Iris pigment epithelial cell (primary cell): ENCODE measurements at places on chromosomes 3 and 15.

DNA sequence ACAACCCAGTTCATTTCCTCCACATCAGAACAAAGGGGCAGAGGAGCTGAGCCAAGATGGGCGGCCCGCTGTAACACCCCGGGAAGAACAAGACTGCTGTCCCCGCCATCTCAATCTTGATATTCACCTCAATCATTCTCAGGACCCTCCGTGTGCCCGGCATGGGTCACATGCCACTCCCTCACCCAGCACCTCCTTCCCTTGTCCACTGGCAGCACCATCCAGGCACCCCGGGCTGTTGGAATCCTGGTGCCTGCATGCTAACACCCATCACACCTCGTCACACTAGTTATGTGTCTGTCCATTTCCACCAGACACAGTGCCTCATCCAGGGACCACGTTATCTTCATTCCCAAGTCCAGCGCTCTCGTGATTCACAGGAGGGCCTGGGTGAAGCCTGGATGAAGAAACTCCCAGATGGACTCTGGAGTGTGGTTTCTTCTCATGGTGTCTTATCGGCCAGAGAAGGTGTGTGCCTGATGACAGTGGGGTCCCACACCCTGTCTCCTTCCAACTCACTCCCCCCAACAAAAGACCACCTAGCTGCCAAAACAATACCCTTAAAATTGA is 16.7 kb downstream of the MEGF11 start:
- DNase-seq, result no peak

DNA sequence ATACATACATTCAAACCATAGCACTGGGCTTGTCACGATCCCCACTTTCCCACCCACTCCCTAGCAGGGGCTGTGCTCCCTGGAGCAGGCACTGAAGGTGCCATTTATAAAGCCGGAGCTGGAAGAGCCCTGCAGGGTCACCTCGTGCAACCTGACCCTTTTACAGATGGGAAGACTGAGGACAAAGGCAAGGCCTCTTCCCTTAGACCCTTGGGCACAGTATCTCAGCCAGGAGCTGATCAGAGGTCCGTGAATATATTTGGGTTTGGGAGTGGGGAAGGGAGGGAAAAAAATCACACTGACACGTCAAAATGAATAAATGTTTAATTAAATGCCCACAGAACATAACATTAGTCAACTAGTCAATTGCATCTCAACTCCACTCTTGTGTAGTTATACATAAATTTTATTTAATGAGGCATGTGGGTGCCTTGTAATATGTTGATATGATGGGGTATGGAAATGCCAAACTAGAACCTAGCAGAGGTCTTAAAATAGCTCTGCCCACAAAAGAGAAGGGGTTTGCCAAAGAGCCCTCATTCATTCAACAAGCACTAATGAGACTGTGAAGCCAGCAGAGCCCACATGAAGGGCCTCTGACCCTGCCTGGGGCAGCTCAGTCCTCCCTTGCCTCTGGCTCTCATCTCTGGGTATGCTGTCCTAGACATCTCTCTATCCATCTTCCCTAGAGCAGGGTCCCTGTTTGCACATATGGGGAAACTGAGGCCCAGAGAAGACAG is 119.4 kb downstream of the NUP210 start:
- DNase-seq, result no peak

DNA sequence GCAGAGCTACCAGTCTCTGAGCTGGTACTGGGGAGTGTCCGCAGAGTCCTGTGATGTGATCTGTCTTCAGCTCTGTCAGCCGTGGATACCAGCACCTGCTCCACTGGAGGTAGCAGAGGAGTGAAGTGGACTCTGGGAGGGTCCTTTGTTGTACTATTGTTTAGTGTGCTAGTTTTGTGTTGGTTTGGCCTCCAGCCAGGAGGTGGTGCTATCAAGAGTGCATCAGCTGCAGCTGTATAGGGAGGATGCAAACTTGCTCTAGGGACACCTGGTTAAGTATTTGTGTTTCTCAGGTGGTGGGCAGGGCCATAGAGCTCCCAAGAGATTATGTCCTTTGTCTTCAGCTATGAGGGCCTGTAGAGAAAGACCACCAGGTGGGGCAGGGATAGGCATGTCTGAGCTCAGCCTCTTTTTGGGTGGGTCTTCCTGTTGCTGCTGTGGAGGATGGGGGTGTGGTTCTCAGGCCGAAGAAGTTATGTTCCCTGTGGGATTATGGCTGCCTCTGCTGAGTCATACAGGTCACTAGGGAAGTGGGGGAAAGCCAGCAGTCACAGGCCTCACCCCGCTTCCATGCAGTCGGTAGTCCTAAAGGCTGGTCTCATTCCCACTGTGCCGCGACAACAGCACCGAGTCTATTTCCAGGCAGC is 443.2 kb upstream of the TBL1XR1 start:
- no peak for DNase-seq

GRCh38 chr15:65101411-65101890 is 13.5 kb downstream of the UBAP1L start:
- peak; percentile 58 for DNase-seq

- no peak for DNase-seq
Observed at GRCh38 chr15:67900621-67901147, 60.8 kb upstream of the RNU6-1 start.

DNA sequence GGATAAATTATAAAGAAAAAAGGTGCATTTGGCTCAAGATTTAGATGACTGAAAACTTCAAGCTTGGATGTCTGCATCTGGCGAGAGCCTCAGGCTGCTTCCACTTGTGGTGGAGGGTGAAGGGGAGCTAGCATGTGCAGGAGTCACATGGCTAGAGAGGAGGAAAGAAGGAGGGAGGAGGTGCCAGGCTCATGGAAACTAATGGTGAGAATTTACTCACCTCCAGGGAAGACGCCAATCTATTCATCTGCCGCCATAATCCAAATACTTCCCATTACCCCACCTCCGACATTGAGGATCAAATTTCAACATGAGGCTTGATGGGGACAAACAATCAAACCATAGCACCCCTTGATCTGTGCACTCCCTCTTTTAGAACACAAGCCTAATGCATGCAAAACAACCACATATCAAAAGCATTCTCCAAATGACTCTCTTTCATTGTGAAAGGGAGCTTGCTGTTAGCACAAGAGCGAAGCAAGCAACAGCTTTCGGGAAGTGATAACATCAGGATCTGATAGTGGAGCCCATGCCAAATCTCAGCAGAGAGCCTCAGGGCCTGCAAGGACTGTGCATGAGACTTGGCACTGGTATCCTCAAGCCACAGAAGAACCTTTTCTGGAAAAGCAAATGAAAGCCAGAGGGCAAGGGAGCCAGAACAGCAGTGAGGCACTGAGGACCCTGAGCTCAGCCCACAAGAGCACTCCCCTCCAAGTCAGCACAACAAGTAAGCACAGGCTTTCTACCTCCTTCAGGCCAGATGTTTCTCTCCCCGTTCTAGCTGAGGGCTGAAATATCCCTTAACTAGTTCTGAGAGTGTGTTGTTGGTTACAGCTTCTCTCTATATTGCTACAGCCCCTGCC is 50.2 kb upstream of the THBS1 start:
- peak; percentile 31 for DNase-seq

DNA sequence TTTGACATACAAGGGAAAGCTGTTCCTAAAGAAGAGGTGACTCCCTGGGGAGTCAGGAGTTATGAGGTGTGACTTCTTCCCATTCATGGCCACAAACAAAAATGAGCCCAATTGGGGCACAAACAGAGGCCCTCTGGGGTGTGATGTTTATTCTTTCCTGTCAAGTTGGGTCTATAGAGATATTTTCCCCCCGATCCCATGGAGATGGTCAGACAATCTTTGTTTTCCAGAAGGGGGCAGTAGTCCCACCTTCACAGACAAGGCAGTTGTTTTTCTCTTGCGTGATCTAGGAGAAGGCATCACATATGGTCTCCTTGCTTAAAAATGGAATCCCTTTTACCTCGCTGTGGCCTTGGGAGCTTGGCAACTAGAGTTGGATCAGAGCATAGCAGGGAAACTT is 110.3 kb downstream of the MFSD1 start:
- DNase-seq, result no peak

- DNase-seq, result no peak
Observed at GRCh38 chr3:195135917-195136316, 135.0 kb downstream of the XXYLT1 start.

GRCh38 chr3:196971094-196971698 is 2.6 kb upstream of the PIGZ start:
- no peak for DNase-seq
